ENCODE measurements at places on chromosomes 2 and 18.

GRCh38 chr2:179338681-179339080, 74.0 kb upstream of the SESTD1 start:
- no peak for DNase-seq

- no peak for DNase-seq
Observed at GRCh38 chr2:118554616-118555015, 292.8 kb downstream of the EN1 start.

DNA sequence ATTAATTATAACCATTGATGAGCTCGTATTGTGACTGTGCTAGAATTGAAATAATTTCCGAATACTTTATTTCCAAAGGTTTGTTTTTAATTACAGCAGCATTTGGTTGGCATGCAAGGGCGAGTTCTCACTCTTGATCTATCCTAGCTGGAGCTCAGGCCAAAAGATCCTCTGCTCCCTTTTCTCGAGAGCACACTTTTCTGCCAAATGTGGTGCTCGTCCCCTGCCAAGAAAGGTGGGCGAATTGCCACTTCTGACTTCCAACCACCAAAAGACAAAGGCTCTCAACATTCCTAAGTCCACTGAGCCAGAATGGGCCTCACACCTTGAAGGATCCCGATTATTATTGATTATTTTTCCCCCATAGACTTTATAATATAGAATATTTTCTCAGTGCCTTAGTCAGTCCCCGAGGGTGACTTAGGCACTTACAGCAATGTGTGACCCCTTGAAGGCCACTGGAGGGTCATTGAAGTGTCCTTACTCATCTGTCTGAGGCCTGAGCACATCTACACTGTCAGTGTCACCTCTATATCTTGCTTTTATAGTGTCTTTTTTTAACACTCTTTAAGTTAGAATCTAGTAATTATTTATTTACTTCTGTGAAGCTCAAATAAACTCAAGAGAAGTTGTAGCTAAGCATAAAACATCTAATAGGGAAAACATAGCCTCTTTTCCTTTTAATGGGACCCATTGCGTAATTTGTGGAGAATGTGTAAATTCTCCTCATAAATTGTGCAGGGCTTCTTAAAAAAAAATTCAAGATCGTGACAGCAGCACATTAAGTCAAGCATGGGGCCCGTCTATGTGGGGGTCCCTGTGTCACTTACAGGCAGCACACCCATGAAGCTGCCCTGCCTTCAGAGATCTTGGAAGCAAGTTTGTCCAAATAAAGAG, 98.3 kb downstream of the MEIS1 start:
- DNase-seq: no peak

GRCh38 chr2:29420464-29420863, 305.2 kb downstream of the CLIP4 start:
- no peak for DNase-seq

DNA sequence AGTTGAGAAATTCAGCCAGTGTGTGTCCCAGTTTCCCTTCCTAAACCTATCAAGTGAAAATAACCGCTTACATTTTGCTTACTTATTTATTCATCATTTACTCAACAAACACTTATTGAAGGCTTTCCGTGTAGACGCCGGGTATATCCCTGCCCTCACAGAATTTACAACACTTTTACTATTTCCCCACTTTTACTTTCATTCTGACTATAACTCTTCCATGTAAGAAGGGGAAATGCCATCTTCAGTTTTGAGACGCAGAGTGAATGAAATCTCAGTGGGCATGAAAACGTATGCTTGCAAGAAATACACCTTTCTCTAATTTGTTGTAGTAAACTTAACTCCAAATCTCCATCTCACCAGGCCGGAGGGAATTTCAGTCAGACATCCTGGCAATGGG, 251.0 kb upstream of the CHAC2 start:
- no peak for DNase-seq

DNA sequence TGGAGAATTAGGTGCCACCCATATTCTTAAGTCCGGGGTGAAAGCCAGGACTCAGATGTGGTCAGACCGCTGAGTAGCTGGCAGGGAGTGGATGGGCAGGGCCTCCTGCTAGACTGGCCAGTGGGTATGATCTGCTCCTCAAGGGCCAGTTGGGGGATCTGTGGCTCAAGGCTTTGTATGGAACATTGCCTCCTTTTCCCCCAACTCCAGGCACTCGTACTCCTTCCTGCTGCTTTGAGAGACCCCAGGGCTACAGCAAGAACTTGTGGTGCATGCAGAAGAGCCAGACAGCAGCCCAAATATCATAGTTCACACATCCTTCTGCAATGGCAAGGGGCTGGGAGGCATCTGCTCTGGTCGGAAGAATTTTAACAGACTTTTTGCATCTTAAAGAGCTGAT, 61.7 kb downstream of the PDCL3 start:
- no peak for DNase-seq

GRCh38 chr18:79487183-79487800, 91.6 kb downstream of the NFATC1 start:
- DNase-seq: no peak

DNA sequence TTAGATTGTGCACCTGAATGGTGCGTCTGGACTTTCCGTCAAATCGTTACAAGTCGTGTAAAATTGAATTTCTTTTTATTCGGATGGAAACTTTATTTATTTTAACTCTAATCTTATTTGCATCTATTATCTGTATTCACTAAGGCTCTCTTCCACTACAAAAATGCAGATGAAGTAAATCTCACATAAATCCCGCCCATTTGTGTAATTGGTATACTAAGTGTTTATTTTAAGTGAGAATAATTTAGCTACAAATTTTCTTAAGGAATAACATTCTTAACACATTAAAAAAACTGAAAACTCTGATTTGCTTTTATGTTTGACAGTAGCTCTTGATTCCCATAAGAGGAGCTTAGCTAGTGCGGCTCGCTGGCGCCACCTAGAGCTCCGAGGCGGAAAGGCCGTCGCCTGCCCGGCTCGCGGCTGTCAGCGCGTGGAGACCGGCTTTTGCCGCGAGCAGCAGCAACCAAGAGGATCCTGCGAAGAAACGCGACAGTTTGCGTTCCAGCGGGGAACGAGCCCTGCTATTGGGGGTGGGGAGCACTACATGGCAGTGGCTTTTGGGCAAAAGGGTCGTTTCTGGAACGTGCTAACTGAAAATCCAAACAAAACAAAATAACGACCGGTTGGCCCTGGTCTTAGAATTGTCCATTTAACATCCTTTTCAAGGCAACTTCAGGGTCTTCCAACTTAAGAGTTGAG, 6.7 kb downstream of the SP9 start:
- DNase-seq: peak; percentile 74

DNA sequence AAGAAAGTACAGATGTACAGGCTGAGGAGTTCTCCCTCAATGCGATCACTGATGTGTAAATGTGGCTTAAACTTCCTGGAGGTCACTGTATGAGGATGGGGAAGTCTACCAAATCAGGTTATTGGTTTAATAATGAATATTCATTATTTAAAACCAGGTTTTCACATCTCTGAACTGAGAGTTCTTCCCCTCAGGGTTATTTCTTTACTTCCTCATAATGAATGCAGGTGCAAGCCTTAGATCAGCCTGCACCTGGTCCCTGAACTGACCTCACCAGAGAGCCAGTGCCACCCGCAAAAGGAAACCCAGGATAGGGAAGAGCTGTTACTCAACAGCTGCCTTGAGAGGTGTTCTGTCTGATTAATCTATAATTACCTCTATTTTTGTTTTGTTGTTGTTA, 369.0 kb downstream of the EPHA4 start:
- DNase-seq: no peak

GRCh38 chr18:35610089-35610488, 28.5 kb downstream of the GALNT1 start:
- DNase-seq: no peak

- DNase-seq: no peak
Observed at GRCh38 chr18:11673560-11673959, 15.5 kb upstream of the GNAL start.

DNA sequence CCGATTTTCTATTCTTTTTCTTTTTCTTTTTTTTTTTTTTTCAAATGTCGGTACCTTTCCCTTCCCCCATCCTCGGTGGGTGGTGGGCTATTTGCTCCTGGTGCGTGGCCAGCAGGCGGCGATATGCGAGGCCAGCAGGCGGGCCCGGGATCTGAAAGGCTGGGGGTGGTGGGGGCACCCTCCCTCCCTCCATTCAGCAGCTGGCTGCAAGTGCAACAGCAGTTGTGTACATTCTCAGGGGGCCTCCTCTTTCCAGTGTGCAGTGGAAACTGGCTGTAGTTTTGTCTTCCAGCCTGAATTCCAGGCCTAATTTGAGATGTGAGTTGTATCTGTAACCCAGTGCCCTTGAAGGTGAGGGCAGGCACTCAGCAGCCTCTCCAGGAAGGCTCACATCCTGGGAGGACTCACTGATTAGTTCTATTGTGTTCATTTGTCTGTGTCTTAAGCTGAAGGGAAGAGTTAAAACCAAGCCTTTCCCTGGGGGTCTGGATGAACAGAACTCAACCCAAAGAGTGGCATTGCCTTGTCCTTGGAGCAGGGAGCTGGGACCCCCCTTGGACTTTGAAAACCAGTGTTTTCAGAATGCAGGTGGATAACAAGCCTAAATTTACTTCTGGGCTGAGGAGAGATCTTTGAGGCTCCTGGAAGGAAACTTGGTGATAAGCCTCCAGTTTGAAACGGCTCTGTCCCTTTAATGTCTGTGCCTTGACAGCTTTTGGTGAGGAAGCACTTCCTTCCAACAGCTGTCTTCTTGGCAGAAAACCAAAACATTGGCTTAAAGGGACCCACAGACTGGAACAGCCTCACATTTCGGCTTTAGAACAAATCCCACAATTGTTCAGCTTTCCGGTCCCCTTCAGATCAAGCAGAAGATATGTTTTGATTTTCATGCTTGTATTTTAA, 3.3 kb downstream of the MYCN start:
- DNase-seq: peak; percentile 7

DNA sequence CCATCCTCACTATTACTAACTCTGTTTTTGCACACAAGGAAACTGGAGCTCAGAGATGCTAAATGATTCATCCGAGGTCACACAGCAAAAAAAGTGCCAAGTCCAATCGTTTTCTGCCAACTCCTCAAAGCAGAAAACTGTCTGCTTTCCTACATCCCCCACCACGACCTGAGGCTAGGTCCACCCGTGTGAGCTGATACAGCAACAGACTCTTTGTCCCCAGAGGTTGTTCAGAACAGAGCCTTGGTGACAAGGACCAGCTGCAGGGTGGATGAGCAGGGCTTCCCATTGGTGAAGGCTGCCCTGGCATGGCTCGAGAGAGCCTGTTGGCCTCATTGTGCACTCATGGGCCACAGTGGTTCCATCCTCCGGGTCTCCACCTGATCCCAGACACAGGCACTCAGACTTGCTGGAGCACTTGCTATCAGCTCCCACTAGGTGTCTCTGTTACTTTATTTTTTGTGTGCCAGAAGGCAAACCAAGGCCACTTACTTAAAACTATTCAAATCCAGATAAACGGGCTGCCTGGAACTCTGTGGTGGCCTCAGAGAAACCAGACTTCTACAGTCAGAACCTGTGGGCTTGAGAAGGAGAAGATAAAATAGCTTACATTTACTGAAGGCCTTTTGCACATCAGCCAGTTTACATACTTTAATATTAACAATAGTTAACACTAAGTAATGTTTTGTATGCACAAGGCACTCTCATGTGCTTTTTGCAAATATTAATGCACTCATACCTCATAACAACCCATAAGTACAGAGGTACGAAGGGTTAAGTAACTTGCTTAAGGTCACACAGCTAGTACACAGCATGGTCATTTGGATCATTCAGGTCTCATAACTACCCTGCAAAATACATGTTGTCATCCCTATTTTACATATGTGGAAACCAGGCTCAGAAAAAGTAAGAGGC, 62.9 kb upstream of the CTIF start:
- DNase-seq: peak; percentile 81

GRCh38 chr2:168734199-168734760, 68.2 kb upstream of the NOSTRIN start:
- DNase-seq: no peak

GRCh38 chr2:183926433-183926832, 671.9 kb upstream of the ZNF804A start:
- DNase-seq: no peak

- no peak for DNase-seq
Observed at GRCh38 chr18:29326214-29326613, 1149.3 kb upstream of the CDH2 start.

GRCh38 chr2:207805566-207806226, 36.0 kb upstream of the FZD5 start:
- peak; percentile 29 for DNase-seq

- no peak for DNase-seq
Observed at GRCh38 chr2:217932803-217933616, 69.8 kb downstream of the TNS1 start.

DNA sequence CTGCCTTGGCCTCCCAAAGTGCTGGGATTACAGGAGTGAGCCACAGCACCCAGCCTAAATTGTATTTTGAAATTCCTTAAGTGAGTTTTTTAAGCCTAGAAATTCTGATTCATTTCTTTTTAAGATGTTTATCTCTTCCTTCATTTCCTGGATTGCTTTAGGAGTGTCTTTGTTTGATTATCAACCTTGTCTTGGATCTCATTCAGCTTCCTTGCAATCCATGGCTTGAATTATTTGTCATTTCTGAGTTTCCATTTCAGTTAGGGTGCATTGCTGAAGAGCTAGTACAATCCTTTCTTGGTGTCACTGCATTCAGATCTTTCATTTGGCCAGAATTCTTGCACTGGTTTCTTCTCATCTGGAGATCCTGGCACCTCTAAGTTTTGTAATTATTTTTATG, 606.4 kb upstream of the ZNF804A start:
- no peak for DNase-seq

GRCh38 chr2:219857751-219858150, 230.3 kb downstream of the SLC4A3 start:
- no peak for DNase-seq

DNA sequence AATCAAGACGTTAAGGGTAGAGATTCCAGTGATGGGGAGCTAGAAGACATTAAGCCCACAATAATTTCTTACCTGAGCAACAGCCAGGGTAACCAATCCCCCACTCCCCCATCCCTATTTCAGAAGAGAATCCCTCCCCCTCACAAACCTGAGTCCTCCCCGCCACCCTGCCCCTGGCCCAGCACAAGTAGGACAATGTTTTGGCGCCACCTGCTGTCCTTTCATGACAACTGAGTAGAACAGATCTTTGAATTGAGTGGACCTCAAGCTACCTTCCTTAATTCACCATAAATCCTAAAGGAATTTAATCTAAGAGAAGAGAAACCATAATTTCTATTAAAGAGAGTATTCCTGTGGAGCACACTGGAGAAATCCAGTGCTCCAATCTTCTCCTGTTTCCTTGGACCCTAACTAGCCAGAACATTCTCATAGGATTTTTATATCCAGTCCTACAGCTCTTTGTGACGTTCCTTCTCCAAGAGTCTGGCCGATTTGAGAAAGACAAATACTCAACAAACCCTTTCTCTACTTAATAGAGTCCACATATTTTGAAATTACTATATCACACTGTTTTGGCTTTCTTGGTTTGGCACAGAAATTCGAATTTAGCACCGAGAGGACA, 41.1 kb downstream of the NHEJ1 start:
- peak; percentile 51 for DNase-seq

DNA sequence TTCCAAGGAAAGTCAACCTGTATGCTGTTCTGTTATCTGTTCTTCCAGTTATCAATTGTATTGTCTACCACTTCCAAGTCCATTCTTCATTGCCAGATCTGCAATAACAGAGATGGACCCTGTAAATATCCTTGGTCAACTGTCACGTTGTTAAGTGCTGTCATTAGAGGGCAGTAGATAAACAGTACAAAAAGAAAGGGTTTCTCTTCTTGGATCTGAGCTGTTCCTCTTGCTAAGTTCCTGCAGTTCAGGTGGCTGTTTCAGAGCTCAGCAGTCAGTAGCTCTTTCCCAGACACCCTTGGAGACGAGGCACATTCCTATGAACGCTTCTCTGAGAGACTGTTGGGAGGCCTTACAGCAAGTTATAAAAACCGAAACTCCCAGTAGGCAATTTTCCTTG, 957.1 kb upstream of the CHAC2 start:
- peak; percentile 38 for DNase-seq

GRCh38 chr2:3672861-3673678, 15.1 kb downstream of the ALLC start:
- no peak for DNase-seq
